ENCODE measurements at places on chromosomes 7 and 10. TPM values are rescaled to one million over a fixed set of nuclear protein-coding genes. Genes with fewer than 3 reads are reported as not detected.

DNA sequence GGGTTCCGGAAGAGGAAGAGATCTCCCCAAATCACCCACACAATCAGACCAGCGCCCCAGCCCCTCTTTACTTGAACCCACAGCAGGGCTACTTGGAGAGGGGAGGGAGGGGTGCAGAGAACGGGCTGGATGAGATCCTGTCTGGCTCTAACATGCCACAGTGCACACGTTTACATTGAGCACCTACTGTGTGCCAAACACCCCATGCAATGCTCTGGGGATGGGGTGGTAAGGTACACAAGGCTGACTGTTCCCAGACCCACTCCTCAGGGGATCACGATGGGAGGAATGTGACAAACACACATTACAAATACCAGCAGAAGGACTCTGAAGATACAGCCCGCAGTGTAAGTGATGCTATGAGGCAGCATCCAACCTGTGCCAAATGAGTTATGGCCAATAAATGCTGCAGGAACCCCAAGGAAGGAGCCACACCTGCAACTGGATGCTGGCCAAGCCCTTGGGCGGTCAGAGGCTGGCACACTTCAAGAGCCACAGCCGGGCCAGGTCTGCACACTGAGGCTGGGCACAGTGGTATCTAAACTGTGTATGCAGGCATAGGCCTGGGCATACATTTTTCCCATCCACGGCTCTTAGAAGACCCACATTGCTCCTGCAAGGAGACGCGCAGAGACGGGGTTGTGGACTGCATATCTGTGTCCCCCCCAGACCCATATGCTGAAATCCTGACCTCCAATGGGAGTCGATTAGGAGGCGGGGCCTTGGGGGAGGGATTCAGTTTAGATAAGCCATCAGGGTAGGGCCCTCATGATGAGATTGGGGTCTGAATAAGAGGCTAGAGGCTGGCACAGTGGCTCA lies 6.4 kb downstream of the SPOCK2 start:
- peak; percentile 85 for DNase-seq

- no peak for DNase-seq
Measured at GRCh38 chr10:112175409-112175808, 8.2 kb downstream of the GPAM start.

GRCh38 chr10:131320860-131321604 lies 9.5 kb upstream of the TCERG1L start:
- DNase-seq = no peak

The PNLIPRP2 gene
- not detected for total RNA-seq

DNA sequence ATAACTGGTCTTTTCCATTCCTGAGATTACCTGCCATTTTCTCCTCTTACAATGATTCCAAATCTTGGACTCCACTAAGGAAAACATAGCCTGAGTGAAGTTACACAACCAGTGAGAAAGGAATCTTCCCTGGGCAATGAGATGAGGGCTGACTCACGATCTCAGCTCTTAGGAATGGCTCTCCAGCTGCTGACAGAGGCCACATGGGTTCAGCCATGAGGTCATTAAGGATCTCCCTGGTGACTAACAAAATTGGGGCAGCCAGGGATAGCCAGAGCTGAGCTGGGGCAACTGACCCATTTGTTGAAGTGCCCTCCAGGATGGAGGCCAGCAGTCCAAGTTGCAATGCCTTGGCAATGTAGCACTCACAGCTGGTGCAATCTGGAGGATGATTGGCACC lies 78.7 kb upstream of the MKLN1 start:
- DNase-seq = peak; percentile 95

The RPEL1 gene
- not detected for total RNA-seq
